Activated CD4-positive, alpha-beta T cell treated with anti-CD3 and anti-CD28 coated beads for 24 hours (primary cell): ENCODE measurements at places on chromosomes 6 and 20.

GRCh38 chr6:73523434-73524123 is 2.7 kb upstream of the EEF1A1 start:
- peak; percentile 64 for DNase-seq

GRCh38 chr20:8155812-8156211 is 23.7 kb downstream of the PLCB1 start:
- no peak for DNase-seq

GRCh38 chr6:98335594-98335993 is 498.8 kb upstream of the POU3F2 start:
- DNase-seq: no peak

GRCh38 chr20:5024982-5025381 is 23.7 kb upstream of the SLC23A2 start:
- DNase-seq: no peak

GRCh38 chr6:110448846-110449540 is 27.4 kb downstream of the SLC22A16 start:
- DNase-seq: no peak

GRCh38 chr6:134930463-134930862 is 19.4 kb downstream of the ALDH8A1 start:
- no peak for DNase-seq

GRCh38 chr6:25100288-25100687 is 164.5 kb upstream of the RIPOR2 start:
- DNase-seq: no peak

DNA sequence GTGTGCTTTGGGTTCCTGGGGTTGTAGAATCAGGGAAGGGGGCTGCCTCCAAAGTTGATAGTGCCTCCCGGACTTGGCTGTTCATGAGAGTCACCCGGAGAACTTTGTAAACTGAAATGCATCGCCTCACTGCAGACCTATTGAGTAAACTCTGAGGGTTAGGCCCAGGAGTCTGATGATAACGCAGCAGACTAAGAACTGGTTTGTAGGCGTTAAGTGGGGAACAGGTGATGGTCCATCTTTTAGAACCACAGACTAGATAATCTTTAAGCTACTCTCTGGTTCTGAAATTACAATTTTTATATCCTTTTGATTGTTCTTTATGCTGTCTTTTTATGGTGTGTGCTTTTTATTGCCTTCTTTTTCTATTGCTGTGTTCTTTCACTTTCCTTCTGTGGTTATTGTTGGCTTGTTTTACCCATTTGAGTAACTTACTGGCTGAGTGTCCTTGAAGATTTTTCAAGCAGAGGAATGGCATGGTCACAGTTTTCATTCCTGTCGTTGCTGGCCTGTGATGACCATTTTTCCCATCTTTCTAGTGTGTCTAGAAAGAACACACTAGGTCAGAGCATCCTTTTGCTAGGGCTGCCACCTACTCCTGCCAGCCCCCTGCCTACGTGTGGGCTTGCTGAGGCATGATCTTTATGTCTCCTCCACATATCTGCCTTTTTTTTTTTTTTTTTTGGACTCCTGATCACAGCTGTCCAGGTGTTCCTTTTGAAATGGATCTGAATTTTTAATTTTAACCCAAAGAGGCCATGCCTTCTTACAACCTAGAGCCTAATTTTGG is 30.9 kb downstream of the LRRC1 start:
- DNase-seq: no peak

DNA sequence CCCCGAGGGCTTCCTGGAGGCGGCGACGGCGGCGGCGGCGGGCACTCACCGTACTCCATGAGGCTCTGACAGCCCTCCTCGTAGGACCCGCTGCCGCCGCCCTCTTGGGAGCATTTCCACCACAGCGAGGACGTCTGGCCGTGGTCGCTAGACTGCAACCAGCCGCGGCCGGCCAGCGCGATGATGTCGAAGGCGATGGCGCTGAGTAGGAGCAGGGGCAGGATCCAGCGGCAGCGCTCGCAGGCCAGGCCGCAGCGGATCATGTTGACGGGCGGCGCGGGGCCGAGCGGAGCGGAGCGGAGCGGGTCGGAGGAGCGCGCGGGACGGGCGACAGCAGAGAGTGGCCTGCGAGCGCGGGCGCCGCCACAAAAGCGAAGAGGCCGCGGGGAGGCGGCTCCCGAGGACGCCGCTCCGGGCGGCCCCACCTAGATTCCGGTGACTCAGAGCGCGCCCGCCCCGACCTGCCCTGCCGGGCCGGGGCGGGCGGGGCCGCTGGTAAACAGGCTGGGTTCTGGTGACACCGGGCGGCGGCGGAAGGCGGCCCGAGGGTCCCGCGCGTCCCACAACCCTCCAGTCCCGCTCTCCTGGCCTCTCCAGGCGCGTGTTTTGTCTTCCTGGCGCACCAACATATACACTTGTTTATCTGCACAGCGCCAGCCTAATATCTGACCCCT is at the start of gene PERP:
TSS of gene PERP (minus strand) at position 342 of the 674 bp plus-strand sequence. CDS start at position 263, 79 bp downstream.
- peak; percentile 61 for DNase-seq

DNA sequence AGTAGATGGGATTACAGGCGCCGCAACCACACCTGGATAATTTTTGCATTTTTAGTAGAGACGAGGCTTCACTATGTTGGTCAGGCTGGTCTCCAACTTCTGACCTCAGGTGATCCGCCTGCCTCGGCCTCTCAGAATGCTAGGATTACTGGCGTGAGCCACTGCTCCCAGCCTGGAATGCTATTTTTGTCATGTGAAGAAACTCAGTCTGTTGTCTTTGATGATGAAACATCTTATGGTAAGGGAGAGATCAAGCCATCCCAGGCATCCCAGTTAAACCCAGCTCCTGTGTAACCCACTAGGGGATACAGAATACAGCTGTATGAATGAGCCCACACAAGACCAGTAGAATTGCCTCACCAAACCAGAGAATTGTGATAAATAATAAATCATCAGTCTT is 83.6 kb upstream of the RBM24 start:
- no peak for DNase-seq

GRCh38 chr6:169986171-169986847 is 234.9 kb downstream of the ERMARD start:
- DNase-seq: no peak

DNA sequence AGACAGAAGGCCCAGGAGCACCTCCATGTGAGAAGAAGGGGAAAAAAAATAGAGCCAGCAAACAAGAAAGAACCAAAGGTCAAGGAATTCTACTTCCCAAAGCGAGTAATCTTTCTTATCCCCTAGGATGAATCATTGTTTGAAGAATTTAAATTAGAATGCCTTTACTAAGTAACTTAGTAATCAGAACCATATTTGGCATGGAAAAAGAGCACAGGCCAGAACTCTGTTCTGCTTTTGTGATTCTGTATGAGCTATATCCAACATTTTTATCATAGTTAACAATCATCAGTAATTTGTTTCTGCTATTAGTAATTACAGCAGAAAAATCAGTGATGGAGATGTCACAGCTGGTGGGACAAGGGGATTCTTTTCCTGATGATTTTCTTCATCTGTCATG is 228.8 kb upstream of the FAM83B start:
- DNase-seq: no peak

- no peak for DNase-seq
Measured at GRCh38 chr6:113427617-113428016, 429.5 kb upstream of the MARCKS start.

GRCh38 chr6:158653577-158654354 is 3.9 kb downstream of the SYTL3 start:
- DNase-seq: peak; percentile 73

- no peak for DNase-seq
Measured at GRCh38 chr6:21321531-21321930, 272.0 kb upstream of the SOX4 start.

DNA sequence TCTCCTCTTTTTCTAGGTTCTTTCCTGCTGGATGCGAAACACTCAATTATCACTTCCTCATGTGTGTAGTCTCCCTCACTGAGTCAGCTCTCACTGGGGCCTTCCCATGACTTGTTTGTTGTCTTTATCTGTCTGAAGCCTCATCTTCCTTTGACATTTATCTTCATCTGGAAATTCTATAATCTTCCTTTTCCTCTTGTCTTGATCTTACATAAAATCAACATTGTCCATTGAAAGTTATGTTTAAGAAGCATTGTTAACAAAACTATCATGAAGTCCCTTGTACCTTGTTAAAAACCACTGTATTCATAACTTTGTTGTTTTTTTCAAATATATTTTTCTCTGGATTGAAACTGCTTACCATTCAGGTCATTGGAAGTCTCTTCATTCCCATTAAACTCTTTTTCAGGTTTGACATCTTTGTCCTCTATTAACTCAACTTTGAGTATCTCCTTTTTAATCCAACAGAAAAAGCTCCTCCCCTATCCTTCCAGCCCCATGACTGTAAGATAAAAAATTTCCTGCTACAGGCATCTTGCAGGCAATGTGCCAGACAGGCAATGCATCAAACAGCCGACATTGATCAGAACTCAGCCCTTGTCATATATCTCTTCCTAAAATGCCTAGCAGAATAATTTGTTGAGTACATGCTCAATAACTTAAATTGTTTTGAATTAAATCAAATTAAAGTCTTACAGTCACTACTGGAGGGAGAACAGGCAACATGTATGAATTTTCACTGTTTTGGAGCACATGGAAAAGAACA is 34.8 kb downstream of the MYLIP start:
- DNase-seq: no peak

- no peak for DNase-seq
Measured at GRCh38 chr20:58224974-58225373, 3.5 kb downstream of the ANKRD60 start.

DNA sequence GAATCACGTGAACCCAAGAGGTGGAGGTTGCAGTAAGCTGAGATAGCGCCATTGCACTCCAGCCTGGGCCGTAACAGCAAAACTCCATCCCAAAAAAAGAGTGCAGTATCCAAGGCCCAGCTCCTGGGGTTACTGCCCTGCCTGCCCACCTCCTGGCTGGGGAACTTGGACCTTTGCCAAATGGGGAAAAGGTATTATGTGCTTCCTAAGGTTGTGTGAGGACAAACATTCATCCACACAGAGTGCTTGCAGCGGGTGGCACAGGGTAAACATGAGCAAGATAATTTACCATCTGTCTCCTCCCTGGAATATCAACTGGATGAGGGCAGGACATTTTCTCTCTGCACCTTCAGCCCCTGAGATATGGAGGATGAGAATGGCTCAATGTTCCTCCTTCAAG is 94.9 kb upstream of the POPDC3 start:
- no peak for DNase-seq

- DNase-seq: no peak
Measured at GRCh38 chr6:143516690-143517446, 5.3 kb upstream of the FUCA2 start.

DNA sequence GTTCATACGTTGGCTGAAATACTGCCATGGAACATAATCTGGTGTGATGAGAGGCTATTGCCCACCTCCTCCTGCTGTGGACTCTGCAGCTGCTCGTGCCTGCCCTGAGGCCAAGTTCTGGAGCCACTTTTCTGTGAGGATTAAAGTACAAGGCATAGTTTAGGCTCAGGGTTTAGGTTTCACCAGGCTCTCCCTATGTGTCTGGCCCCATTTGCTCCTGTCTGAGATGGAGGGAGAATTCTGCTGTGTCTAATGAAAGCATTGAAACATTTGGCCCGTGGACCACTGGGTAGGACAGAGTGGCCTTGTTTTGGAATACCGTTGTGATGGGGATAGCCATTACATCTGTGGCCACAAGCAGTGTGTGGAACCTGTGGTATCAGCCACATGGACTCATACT is 5.9 kb downstream of the WRNIP1 start:
- DNase-seq: no peak

DNA sequence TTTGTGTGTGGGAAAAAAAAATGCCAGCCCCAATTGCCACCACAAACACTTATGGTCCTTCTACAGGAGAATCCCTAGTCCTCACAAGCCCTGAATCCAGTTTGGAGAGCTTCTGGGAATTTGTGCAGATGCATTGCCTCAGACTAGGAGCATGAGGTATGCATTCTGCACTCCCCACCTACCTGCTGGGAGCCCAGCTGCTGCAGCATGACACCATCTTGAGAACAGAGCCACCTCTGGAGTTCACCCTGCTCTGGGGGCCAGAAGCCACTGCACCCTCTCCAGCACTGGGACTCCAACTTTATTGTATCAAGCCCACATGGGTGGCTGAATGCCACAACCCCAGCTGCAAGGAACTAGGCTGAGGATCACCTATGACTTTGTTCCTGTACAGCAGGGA is 568.5 kb upstream of the ID4 start:
- no peak for DNase-seq

DNA sequence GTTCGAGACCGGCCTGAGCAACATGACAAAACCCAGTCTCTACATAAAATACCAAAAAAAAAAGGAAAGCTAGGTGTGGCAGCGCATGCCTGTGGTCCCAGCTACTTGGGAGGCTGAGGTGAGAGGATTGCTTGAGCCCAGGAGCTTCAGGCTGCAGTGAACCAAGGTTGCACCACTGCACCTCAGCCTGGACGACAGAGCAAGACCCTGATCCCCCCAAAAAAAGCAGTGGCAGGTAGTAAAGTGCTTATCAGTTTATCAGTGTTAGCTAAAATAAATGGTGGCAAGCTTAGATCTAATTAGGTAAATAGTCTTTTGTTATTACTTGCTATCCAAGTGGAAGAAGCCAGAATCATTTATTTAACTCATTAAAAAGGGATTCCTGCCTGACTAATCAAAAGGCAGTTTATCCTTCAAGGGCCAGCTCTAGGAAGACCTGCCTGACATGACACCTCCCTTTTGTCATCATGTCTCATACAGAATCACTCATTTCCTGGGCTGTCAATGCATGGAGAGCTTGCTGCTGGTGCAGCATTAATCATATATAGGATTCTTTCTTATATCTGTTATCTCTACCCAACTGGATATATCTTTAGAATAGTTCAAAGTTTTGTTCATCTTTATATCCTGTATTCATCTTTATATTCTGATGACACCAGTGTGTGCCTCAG is 9.6 kb downstream of the DSTN start:
- no peak for DNase-seq

DNA sequence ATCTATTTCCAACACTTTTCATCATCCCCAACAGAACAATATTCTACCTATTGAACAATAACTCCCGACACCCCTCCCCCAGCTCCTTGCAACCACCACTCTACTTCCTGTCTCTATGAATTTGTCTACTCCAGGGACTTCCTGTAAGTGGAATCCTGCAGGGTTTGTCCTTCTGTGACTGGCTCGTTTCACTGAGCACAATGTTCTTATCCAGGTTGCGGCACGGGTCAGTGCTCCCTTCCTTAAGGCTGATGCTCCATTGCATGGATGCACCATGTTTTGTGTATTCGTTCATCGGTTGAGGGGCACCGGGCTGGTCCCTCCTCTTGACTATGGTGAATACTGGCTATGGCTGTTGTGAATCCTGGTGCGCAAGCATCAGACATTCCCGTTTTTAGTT is 163.2 kb downstream of the TBXT start:
- no peak for DNase-seq

GRCh38 chr20:6116758-6117157 is 6.1 kb downstream of the FERMT1 start:
- DNase-seq: no peak

- no peak for DNase-seq
Measured at GRCh38 chr6:168404560-168404959, 36.4 kb upstream of the SMOC2 start.

DNA sequence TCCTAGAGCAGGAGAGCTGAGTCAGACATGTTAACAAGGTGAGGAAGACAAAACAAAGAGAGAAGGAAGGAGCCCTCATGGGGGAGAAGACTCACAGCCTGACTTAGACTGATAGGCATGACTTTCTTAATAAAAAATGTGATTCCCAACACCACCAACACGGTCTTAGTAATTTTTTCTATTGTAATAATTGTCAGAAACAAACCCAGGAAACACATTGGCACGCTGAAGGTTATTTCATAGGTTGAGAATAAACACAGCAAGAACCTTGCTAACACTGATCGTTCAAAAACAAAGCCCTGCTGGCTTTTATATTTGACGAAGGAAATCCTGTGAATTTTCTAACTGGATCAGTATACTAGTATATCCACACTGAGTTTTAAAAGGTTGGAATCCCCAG is 286.8 kb downstream of the HACE1 start:
- no peak for DNase-seq
